Activated T-helper 1 cell treated with Interleukin-2 at 50 U/mL for 16 hours (primary cell): ENCODE measurements at places on chromosomes 16 and 17.

DNA sequence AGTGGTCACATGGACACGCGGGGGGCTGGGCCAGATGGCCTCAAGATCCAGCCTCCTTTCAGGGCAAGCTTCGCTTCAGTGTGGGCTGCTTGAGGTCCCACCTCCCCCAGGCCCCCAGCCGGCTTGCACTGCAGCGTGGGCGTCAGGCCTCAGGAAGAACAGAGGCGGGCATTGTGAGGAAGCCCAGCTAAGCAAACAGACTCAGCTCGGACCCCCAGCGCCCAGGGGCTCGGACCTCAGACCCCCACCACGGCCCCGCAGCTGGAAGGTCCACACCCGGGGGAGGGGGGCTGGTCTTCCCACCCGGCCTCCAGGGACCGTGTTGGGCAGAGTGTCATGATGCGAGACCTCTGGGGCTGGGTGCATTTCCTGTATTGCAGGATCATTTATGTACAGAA, 24.7 kb upstream of the ZNF469 start:
- DNase-seq, result no peak

DNA sequence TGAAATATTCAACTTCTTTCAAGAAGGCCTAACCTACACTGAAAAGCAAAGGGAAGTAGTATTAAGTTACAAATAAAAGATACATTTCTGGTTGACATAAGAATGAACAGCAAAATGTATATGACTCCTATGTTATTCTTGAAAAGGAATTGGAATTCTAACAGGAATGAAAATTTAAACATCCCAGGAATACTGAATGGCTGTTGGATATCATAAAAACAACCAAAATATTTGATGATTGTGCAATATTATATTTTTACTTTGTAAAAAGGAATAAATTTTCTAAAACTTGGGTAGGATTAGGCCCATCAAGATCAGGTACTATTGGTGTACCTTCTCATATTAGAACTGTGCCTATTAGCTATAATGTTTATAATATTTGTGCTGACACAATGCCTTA, 50.0 kb downstream of the CYB5B start:
- DNase-seq, result no peak

- no peak for DNase-seq
These were observed 68.0 kb downstream of the MED13 start for GRCh38 chr17:61996916-61997605.

DNA sequence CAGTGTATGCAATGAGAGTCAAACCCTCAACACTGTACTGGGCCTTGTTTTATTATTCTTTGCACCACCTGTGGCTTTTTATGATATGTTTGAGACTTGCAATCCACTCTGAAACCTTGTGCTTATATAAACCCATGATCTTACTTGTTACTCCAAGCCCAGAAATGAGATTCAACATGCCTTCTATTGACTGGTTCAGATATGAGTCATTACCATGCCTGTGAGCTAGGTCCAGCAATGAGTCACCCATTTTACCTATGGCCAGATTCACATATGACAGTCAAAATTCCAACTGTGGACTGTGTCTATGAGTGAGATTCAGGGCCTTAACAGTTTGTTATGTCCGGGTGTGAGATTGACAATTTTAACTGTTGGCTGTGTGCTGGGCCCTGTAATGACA, 1846.1 kb downstream of the TP53TG3F start:
- no peak for DNase-seq

- no peak for DNase-seq
These were observed 8.0 kb upstream of the TSPOAP1 start for GRCh38 chr17:58336456-58337209.

GRCh38 chr17:9918352-9918751, 13.3 kb upstream of the RCVRN start:
- DNase-seq, result no peak

GRCh38 chr17:1486802-1487695, 5.4 kb downstream of the MYO1C start:
- peak; percentile 66 for DNase-seq

GRCh38 chr17:283911-284675, 68.5 kb downstream of the RPH3AL start:
- DNase-seq, result no peak

- DNase-seq, result no peak
These were observed 3.4 kb downstream of the VPS4A start for GRCh38 chr16:69314534-69314933.

- no peak for DNase-seq
These were observed 27.0 kb downstream of the SLC7A5 start for GRCh38 chr16:87842209-87842869.

GRCh38 chr16:67881621-67882161, 3.0 kb upstream of the NRN1L start:
- no peak for DNase-seq

DNA sequence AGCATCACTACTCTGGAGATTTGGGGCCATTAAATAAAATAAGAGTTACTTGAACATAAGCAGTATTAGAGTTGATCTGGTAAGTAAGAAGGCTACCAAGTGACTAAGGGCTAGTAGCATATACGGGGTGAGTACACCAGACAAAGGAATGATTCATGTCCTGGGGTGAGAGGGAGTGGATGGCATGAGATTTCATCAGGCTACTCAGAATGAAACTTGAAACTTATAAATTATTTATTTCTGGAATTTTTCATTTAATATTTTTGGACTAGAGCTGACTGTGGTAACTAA, 2.3 kb downstream of the SLFN5 start:
- DNase-seq, result no peak

DNA sequence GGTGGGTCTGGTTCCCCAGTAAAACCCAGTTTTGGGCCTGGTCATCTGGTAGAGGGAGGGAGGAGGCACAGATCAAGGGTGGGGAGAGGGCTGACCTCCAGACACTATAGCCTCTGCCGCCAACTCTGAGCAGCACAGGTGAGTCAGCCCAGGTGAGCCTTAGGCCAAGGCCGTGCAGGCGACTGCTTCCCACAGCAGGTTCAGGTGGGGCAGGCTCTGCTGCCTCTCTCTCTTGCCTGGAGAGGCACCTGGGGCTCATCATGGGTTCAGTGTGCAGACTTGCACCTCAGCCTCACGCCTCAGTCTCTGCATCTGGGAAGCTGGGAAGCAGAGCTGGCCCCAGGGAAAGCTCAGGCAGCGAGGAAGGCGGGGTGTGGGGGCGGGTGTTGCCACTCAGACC, 37.8 kb upstream of the IL34 start:
- no peak for DNase-seq

DNA sequence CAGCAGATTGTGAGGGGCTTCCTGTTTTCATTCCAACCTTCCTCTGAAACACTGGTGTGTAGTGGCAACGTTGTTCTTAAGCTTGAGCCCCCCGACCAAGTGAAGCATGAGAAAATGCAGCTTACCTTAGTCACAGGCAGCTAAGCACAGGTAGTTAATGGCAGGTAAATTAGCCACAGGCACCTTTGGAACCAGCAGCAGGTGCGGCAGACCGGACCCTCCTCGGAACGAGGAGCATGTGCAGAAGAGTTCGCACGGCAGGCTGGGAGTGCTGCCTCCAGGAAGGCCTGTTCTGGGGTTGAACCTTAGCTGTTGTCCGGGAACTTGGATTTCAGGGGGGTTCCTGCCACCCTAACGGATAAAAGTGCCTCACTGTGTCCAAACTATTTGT, 7.2 kb upstream of the IRF8 start:
- no peak for DNase-seq

DNA sequence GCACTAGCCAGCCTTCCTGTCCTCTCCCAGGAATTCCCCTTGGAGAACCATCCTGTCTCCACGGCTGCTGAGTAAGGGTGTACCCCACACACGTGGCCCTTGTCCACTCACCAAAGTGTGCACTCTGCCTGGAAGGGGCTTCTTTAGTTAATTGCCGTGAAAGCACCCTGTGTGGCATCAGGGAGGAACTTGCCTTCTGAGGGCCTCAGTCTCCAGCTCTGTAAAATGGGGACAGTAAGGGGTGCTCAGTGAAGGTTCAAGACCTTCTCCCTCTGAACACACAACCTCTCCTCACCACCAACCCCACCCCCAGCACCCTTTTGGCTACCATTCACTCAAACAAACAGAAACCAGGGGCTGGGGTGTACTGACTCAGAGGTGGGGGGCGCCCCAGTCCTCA, 59.1 kb upstream of the LHX1 start:
- no peak for DNase-seq

DNA sequence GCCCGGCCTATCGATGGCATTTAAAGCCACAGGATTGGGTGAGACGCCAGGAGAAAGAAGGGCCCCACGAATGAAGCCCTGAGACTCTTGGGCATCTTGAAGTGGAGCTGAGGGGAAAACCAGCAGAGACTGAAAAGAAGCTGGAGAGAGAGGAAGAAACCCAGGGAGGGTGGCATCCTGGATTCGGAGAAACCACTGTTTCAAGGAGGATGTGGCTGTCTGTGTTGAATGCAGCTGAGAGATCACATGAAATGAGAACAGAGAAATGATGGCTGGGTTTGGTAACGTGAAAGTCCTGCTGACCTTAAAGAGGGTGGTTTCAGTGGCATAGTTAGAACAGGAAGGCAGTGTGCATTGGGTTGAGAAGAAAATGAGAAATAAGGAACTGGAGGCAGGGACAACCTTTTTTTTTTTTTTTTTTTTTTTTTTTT, 3.8 kb downstream of the TNFSF12 start:
- no peak for DNase-seq
